ENCODE measurements at places on chromosomes 13 and 19.

GRCh38 chr19:10812196-10812595 lies 23.8 kb downstream of the TMED1 start:
- DNase-seq = no peak

DNA sequence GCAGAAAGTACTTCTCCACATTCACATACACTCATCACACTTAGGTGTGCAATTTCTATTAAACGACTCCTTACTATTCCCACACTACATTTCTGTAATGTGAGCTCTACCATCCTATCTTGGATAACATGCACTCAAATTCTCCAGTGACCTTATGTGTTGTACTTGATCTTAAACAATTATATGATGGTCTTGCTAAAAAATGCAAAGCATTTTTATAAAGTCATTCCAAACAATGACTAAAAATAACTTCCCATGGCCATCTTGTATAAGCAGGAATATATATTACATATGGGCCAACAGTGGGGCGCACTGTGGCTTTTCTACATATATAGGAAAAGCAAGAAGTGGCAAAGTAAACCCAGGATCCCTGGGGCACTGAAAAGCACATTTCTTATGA lies 155.5 kb downstream of the FLT1 start:
- no peak for DNase-seq

- no peak for DNase-seq
Measured at GRCh38 chr13:103006641-103007426, 59.4 kb downstream of the SLC10A2 start.

DNA sequence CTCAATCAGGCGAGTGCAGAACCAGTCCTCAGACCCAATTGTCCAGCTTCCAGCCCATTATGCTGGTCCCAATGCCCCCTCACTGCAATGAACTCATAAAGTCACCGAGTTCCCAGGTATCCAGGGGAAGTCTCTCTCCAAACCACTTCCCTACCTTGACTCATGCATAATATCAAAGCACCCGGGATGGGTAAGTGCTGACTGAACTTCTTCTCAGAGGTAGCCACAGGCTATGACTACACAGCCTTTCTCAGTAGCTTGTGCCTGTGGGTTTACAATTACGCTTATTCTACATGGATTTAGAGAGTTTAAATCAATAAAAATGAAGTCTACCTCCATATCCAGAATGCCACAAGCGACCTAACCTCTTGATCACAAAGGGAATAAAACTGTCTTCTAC lies 1.7 kb upstream of the C13orf42 start:
- DNase-seq = no peak

DNA sequence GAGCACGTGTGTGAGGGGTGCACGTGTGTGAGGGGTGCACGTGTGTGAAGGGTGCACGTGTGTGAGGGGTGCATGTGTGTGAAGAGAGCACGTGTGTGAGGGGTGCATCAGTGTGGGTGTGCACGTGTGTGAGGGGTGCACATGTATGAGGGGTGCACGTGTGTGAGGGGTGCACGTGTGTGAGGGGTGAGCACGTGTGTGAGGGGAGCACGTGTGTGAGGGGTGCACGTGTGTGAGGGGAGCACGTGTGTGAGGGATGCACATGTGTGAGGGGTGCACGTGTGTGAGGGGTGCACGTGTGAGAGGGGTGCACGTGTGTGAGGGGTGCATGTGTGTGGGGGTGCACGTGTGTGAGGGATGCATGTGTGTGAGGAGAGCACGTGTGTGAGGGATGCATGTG lies 15.7 kb downstream of the RASA3 start:
- DNase-seq = no peak

DNA sequence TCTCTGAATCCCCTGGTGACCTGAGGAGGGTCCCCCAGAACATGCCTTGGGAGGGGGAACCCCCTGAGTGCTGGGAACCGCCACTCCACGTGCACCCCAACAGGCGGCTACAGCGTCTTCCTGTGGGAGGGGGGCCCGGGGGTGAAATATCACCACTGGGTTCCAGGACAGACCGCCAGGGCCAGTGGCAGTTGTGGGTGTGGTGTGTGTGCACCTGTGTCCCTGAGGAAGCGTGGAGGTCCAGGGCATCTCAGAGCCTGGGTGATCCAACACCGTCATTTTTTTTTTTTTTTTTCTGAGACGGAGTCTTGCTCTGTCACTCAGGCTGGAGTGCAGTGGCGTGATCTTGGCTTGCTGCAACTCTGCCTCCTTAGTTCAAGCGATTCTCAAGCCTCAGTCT lies 4.2 kb downstream of the ADGRE5 start:
- no peak for DNase-seq

- no peak for DNase-seq
Measured at GRCh38 chr13:43942286-43942685, 62.6 kb downstream of the LACC1 start.

DNA sequence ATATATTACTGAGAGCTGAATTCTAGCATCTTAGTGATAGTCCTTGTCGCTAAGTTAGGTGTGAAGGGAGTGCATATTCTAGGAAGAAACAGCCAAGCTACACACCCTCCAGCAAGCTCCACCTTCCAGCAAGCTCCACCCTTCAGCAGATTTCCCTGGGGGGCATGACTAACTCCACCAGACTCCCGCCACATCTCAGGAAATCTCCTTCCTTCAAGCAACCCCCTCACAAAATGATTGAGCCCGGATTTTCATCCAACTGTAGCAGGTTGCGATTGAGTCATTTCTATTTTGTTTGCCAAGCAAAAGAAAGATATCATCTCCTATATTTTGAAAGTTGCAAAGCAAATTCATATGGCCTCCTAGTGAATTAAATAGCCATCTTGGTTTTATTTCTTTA lies 162.1 kb upstream of the TMTC4 start:
- no peak for DNase-seq

GRCh38 chr19:33208371-33208895 lies 14.3 kb downstream of the LRP3 start:
- DNase-seq = no peak

DNA sequence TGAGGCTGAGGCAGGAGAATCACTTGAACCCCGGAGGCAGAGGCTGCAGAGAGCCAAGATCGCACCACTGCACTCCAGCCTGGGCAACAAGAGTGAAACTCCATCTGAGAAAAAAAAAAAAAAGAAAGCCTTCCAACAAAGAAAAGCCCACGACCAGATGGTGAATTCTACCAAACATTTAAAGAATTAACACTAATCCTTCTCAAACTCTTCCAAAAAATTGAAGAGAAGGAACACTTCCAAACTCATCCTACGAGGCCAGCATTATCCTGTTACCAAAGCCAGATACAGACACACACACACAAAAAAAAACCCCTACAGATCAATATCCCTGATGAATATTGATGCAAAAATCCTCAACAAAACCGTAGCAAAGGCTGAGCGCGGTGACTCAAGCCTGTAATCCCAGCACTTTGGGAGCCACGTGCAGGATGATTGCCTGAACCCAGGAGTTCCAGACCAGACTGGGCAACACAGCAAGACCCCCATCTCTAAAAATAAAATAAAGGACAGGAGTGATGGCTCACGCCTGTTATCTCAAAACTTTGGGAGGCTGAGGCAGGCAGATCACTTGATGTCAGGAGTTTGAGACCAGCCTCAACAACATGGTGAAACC lies 6.2 kb upstream of the EVI5L start:
- no peak for DNase-seq

Measured in 8988T (cell line).